Colonic mucosa (tissue), 4 donors: ENCODE measurements at places on chromosomes 11 and 22. TPM values are rescaled to one million over a fixed set of nuclear protein-coding genes. Genes with fewer than 3 reads are reported as not detected.

DNA sequence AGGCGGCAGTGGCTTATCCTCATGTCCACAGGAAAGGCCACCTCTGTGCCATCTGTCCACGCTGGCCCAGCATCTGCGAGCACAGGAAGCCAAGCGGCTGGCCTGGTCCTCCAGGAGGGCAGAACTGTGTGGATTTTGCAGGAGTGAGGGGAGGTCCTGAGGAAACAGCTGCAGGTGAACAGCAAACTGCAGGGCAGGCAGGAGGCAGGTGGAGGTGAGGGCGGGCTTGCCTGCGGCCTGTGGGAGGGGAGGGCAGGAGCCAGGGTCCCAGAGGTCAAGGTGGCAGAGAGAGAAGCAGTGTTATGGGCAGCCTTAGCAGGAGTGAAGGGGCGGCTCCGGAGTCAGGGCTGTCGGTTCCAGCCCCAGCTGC, 369.7 kb downstream of the SHANK2 start:
- no peak for DNase-seq

- DNase-seq = no peak
These were observed 3.0 kb downstream of the PTPRCAP start for GRCh38 chr11:67434395-67434881.

- no peak for DNase-seq
These were observed 41.7 kb upstream of the PLET1 start for GRCh38 chr11:112302226-112302868.

DNA sequence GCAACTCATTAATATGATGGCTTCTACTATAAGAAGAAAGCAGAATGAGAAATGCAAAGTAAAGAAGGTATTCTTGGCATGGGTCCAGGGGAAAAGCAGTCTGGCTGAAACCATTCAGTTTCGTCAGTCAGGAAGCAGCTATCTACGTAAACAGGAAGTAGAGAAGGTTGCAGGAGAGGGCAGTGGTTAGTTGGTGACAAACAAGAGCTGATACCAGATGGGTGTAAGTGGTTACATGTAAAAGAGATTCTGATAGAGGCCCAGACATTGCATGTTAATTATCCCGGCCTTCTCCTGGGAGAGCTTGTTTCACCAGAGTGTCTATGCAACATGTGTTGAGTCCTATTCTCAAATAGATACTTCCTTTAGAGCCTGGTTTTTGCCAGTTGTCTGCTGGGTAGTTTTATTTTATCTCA, 58.4 kb upstream of the PSMA1 start:
- peak; percentile 41 for DNase-seq

DNA sequence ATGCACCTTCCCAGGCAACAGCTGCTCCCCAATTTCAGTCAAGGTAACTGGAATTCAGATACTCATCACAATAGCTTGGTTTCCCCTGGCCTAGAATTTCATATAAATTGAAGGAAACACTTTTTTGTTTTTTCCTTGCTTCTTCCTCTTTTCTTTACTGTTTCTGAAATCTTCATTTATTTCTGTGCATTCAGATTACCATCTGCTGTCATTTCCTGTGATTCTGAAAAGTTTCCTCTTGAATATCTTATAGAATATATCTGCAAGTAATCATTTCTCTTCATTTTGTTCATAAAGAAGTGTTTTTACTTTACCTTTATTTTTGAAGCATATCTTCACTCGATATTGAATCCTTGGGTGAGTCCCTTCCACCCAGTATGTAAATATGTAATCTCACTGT, 85.3 kb downstream of the GAB4 start:
- no peak for DNase-seq

DNA sequence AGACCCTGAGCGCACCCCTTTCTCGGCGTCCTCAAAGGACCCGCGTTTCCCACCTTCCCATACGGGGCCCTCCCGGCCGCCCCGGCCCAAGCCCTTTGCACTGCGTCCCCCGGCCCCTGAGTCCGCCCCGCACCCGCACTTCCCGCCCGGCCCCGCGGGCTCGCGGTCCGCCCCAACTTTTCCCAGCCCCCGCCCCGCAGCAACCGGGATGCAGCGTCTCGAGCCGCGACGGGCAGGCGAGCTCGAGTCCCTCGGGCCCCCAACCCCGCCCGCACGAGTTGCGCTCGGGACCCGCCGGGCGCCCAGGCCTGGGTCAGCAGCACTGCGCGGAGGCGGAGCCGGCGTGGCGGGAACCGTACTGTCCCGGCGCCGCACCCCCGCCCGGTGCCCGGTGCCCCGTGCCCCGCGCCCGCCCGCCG, 371 bp downstream of the SMCO4 start:
- peak; percentile 37 for DNase-seq

GRCh38 chr22:42227435-42227834, 43.0 kb downstream of the TCF20 start:
- DNase-seq = no peak

DNA sequence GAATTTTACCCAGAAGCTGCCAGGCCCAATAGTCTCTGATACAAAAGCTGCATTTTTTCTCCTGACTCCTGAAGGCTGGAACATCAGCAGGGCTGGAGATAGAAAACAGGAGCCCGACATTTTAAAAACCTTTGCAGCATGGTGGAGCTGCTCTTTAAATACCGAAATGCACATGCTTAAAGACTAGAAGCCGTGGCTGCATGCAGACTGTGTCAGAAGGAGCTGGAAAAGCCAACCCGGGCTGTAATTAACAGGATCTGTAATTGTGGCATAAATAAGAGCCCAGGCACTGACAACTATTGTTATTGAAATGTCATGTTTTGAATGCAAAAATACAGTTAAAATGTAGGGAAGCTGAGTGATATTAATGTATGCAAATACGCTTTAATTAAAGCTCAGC, 304.9 kb upstream of the PLET1 start:
- no peak for DNase-seq

DNA sequence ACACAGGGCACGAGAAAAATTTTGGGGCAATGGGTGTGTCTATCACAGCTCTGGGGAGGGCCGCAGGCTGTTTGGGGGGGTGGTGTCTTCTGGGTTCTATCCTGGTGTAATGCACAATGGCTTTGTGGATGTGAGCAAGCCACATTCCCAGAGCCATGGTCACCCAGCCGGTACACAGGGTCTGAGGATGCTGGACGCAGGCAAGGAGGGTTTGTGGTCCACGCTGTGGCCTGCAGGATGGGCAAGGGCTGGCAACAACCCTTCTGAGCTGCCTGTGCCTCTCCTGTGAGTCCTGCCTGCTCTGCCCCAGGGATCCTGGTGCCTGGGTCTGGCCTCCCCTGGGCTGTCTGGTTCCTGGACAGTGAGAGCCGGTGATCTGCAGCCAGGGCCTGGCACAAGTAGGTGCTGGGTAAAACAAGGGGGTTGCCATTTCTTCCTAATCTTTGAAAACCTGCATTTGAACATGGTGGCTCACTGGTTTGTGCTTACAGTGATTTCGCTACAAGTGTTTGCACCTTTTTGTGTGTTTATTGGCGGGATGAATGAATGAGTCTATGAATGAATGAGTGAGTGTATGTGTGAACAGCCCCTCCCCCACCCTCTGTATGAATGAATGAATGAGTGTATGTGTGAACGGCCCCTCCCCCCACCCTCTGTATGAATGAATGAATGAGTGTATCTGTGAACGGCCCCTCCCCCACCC, 4.4 kb upstream of the MRPL23 start:
- no peak for DNase-seq

GRCh38 chr22:35376728-35377472, 4.0 kb upstream of the HMOX1 start:
- DNase-seq = peak; percentile 96

DNA sequence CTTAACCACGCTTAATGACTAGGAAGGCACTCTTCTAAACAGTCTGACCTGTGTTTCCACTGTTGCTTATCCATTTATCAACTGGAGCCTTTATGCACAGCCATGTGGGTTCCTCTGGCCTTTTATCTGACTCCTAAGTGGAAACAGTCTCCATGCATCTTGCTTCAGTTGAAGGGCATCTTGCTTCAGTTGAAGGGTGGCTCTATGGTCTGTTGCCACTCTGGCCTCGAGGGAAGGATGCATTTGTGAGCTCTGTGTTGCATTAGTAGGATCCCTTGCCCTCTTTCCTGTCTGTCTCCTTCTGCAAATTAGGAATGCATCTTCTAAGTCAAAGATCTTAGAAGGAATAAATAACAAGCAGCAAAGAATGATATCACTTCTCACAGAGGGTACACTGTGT, 25.8 kb upstream of the C11orf96 start:
- no peak for DNase-seq

DNA sequence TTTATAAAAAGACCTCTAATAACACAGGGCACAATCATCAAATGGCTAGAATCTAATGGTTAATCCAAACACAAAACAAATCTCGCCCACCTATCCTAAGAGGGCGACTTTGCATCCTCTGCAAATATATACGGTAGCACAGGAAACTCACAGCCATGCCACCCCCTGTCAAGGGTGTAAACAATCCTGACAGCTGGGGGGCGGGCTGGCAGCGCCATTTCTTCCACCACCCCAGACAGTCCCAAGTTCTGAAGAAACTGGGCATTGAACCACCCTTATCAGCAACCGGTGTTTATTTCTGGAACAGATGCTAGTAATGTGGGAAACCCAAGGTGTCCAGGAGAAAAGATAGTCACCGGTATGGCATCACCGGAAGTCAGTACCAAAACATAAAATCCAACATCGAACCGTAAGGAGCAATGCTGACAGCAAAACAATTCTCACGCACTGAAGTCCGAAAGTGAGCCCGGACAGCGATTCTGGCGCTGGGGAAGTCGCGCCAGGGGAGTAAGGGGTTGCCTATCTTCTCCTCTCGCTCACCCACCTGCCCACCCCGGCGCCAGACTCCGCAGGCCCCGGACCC, 825 bp downstream of the FBXO3 start:
- peak; percentile 29 for DNase-seq

- DNase-seq = no peak
These were observed 94.8 kb upstream of the FAT3 start for GRCh38 chr11:92129811-92130210.

- no peak for DNase-seq
These were observed 244.0 kb upstream of the ANO5 start for GRCh38 chr11:21948876-21949275.

DNA sequence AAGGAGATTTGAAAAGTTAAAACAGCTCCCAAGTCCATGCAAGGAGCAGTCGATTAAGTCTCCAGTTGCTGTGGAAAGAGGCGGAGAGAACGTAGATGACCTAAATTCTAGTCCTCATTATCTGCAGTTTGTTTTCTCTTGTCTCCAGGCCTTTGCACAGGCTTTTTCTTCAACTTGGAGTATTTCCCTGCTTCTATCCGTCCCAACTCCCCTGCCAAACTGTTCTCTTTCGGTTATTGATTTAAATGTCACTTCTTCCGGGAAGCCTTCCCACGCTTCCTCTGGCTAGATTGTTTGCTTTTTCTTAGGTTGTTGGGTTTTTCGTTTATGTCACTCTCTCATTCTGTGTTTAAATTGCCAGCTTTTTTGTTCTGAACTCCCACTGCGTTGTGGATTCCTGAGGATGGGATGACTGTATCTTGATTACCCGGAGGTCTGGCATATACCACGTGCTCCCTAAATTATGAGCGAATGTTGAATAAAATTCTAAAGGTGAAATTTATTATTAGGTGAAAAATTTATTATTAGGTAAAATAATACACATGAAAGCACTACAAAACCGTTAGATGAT, 463 bp downstream of the TMEM126B start:
- DNase-seq = peak; percentile 32

- DNase-seq = no peak
These were observed 71.7 kb downstream of the PAK1 start for GRCh38 chr11:77402218-77402556.

GRCh38 chr11:134030853-134031252, 38.0 kb upstream of the JAM3 start:
- DNase-seq = no peak

- no peak for DNase-seq
These were observed 6.8 kb downstream of the CACNA1I start for GRCh38 chr22:39577366-39577765.

DNA sequence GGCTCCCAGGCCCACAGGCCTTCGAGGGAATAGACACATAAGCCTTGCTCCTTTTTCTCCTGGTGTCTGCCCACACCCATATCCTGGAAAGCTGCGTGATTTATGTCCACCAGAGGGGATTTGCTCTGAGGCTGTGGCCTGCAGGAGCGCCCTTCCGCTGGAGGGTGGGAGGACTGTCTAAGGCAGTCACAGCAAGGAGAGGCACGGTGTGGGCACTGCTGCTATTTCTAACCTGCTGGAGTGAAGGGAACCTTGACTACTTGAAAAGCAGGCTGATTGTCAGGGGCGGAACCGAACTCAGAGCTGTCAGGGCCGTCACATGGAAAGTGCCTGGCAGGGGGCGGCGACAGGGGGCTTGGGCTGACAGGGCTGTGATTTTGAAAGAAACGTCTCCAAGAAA, 3.7 kb downstream of the UPB1 start:
- DNase-seq = no peak

DNA sequence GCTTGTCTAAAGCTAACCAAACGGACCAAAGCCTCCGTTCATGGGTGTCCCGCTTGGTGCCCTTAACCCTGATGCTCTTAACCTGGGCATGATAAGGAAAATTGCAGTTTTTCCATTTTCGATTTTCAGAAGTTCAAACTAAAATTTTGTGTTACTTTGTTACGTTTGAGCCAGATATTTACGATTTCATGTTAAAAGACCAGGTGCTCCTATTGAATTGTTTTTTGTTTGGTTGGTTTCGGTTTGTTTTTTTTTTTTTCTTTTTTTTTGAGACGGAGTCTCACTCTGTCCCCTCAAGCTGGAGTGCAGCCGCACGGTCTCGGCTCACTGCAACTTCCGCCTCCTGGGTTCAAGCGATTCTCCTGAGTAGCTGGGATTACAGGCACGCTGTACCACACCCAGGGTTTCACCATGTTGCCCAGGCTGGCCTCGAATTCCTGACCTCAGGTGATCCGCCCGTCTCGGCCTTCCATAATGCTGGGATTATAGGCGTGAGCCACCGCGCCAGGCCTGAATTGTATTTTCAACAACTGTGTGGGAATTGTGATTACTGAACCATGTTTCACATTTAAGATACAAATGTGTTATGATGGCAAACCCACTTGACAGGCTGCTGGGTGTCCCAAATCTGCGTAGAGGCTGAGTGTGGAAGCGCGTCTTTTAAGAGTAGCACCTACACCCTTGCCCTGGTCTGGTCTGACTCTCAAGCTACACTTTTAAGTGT, 864 bp upstream of the USP28 start:
- DNase-seq = peak; percentile 21

Gene CSF2RB
- total RNA-seq = 2.1 TPM

Gene GVQW3
- total RNA-seq = 2.8 TPM

Gene FAM227A
- 2.0 TPM for total RNA-seq

Gene OR51A4
- total RNA-seq = not detected

Gene CALCA
- not detected for total RNA-seq

Gene NUP98
- 59.2 TPM for total RNA-seq
